ENCODE measurements at places on chromosomes 6 and 20.

DNA sequence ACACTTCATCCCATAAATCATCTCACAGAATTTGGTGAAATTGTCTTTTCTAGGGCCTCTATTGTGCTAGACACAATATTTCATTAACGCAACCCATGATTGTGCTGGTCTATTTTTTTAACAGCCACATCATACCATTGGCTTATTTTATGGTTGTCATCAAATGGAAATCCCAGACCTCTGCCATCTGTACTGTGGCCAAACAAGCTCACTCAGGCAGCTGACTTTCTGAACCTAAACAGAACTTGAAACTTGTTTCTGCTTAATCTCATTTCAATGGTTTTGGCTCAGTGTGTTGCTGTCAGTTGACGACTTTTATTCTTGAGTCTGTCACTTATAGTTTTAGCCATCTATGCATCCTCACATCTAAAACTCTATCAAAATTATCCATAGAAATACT is 111.8 kb downstream of the HAO1 start:
- DNase-seq, result no peak

DNA sequence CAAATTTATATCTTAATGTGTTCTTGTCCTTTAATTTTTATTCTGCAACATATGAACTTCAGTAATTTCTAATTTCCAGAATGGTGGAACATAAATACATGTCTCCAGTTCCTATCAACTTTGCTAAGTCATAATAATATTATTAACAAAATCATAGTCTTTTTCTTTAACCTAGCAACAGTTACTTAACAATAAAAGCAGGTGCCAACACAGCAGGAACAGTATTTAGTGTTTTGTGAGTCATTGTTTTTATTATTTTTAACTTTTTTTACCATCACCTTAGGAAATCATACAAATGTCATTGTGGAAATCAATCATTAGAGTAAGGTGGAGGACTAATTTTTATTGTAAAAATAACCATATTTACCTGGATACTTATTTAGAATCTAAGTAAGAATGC is 133.5 kb downstream of the PLCB1 start:
- no peak for DNase-seq

GRCh38 chr20:61297491-61297890 is 45.4 kb downstream of the CDH4 start:
- no peak for DNase-seq

GRCh38 chr20:16313917-16314316 is 259.3 kb downstream of the KIF16B start:
- no peak for DNase-seq

DNA sequence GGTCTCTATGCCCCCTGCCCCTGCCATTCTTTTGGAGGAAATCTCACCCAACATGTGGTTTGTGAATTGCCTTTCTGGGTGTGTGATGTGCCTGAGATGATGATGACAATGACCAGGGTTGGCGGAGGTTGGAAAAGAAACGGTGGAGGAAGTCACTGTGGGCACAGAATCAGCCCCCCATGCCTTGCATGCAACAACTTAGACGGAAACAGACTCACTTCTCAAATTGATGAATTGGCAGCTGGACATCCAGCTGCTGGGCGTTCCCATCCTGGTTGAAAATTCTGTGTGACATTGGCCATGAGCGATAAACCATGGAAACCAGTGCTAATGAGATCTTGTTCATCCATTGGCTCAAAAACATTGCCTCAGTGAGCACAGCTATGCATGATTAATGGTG is 95.8 kb upstream of the LY86 start:
- DNase-seq, result no peak

DNA sequence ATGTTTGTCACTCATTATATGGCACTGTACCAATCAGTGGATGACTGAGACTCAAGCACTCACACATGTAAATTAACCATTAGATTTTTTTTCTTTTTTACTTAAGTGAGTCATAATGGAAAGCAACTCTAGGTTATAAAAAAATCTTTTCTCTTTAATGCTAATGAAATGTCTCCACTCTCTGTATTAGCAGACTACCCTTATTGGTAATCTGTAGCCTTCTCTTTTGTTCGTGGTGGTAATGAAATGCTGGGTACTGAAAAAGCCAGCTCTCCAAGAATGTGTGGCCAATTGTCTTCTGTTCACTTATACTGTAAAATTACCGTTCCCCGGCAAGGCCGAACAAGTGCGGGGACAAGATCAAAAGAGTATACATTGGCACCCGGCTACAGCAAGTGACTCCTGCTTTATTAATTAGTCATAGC is 69.0 kb downstream of the AFG1L start:
- no peak for DNase-seq

- no peak for DNase-seq
Observed at GRCh38 chr6:35215665-35216411, 2.1 kb downstream of the SCUBE3 start.

DNA sequence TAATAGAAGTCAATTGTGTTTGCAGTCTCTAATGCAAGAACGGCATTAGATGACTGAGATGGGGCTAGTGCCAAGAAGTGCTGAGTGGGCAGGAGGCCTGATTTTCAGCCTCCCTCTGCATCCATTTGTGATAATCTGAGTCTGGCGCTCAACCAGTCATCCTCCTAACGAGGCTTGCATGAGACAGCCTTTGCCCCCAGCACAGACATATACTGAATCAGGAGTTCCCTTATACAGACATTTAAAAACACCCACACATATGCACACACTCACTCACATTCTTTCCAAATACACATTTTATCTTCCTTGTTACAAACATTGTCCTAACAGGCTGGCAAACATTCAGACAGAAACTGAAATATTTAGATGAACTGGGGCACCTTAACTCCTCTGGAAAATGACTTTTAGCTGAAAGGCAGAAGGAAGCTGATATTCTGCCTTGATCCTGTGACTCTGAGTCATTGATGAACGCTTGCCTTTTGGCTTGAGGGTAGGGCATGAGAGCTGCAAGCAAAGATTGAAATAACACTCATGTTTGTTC is 562.3 kb downstream of the DHX35 start:
- DNase-seq, result no peak

DNA sequence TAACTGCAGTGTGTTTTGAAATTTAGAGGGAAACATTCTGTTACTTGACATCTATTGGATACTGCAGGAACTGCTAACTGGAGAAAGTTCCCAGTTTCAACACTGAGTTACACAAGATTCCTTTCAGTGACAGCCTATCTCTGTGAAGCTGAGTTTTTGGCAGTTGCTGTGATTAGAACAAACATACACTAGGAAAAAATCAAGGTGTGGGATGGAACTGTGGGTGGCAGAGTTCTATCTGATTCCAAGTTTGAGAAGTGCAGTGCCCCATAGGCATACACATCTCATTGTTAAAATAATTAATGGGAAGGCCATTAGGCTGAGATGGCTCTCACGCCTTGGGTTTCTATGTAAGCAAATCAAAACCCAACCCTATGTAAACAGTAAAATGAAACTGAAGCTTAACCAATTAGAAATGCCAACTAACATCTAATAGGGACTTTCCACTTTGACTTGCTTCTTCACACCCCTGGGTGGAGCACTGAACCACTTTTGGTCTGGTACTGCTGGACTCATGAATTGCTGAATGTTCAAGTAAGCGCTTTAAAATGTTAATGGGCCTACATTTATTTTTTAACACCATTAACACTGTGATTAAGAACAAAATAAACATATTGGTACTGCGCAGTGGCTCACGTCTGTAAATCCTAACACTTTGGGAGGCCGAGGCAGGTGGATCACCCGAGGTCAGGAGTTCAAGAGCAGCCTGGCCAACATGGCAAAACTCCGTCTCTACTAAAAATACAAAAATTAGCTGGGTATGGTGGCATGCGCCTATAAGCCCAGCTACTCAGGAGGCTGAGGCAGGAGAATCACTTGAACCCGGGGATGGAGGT is 55.2 kb upstream of the TBC1D7 start:
- no peak for DNase-seq

GRCh38 chr6:5665173-5665572 is 341.6 kb downstream of the NRN1 start:
- no peak for DNase-seq

- DNase-seq, result no peak
Observed at GRCh38 chr20:58197185-58197469, 31.3 kb downstream of the ANKRD60 start.

DNA sequence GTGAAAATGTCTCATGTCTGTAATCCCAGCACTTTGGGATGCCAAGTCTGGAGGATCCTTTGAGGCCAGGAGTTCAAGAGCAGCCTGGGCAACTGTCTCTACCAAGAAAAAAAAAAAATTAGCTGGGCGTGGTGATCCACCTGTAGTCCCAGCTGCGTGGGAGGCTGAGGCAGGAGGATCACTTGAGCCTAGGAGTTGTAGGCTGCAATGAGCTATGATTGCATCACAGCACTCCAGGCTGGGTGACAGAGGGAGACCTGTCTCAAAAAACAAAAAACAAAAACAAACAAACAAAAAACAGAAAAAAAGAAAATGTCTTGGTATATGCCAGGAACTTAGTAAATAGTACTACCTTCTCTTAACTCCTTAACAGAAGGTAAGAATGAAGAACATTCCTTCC is 31.4 kb upstream of the TMEM14A start:
- DNase-seq, result no peak

- DNase-seq, result no peak
Observed at GRCh38 chr6:69122407-69122773, 487.3 kb downstream of the ADGRB3 start.

DNA sequence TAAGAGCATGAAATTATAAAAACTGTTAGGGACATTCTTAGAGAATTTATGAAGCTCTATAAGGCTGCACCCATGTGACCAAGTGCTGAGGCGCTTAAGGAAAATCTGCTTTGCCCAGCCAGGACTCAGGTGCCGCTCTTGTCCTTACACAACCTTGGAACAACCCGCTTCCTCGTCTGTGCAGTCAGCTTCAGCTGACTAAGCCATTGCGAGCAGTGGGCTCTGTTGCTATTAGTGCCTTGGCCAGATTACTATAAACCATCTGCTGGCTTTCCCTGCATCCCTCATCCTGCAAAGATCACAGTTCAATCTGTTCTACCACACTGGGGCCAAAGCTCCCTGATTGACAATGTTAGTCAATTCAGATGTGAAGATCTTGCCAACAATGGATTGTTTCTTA is 89.1 kb upstream of the E2F3 start:
- DNase-seq, result no peak

GRCh38 chr6:99241905-99242534 is 107.5 kb downstream of the FAXC start:
- DNase-seq, result peak; percentile 25

GRCh38 chr20:14929388-14929787 is 592.0 kb upstream of the FLRT3 start:
- no peak for DNase-seq

DNA sequence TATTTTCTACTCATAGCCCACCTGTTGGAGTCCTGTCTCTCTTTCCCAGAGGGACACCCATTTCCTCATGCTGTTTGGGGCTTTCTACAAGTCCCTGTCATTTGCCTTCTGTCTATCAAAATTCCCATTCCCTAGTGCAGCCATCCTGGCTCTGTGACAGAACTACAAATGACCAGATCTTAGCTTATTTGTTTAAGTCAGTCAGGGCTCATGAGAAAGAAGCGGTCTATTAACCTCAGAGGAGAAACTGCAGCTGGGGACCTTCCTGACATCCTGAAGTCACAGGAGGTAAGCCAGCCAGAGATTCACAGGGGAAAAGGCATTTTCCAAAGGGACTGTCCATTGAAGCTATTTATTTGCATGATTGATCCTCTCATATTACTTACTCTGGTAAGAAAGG is 1.7 kb upstream of the COL9A1 start:
- no peak for DNase-seq

- no peak for DNase-seq
Observed at GRCh38 chr6:3165631-3166534, 8.5 kb upstream of the TUBB2A start.

- DNase-seq, result no peak
Observed at GRCh38 chr20:58224097-58224496, 4.4 kb downstream of the ANKRD60 start.

DNA sequence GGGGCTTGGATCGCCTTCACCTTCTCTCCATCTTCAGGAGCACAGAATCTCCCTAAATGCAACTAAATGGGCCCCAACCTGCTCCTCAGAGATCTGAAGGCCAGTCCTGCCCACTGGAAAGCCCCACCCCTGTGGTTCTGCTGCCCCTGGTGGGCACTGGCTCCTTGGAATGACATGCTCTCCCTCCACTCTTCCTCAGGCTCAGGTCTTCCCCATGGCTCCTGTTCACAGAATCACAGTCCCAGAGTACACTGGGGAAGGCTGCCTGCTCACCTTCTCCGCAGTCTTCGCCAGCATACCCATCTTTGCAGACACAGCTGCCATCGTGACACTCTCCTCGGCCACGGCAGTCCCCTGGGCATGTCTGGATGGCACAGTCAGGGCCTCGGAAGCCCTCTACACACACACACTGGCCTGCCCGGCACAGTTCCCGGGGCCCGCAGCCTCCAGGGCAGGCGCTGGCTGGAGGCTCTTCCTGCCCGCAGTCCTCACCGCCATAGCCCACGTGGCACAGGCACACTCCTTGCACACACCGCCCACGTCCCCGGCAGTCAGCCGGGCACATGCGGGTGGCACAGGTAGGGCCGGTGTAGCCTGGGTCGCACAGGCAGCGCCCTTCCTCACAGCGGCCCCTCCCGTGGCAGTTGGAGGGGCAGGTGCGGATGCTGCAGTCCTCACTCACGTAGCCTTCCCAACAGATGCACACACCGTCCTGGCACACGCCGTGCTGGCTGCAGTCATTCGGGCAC is 13.6 kb downstream of the TNXB start:
- no peak for DNase-seq

- DNase-seq, result no peak
Observed at GRCh38 chr20:32929162-32929561, 70.4 kb downstream of the EFCAB8 start.

GRCh38 chr20:47620808-47621805 is 119.4 kb downstream of the NCOA3 start:
- peak; percentile 22 for DNase-seq

GRCh38 chr6:141464896-141465295 is 667.8 kb upstream of the GJE1 start:
- no peak for DNase-seq

GRCh38 chr20:9122571-9122970 is 53.7 kb downstream of the PLCB4 start:
- DNase-seq, result no peak

DNA sequence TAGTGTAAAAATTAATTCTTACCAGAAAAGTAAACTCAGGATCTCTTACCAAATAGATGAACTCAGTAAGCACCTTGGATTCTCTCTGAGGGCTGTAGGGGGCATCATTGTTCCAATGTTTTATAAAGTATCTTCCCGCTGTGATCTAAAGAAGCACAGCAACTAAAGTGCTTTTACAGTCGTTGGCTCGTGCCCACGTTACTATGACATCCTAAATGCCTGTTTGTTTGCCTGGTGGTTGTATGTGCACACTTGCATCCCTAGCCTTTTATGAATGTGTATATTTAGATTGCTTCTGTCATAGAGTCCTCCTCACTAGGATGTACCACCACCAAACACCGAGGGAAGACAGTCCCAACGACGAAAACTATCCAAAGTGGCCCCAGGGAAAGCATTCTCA is 34.5 kb downstream of the SLX4IP start:
- DNase-seq, result peak; percentile 51
